ENCODE measurements at places on chromosomes 7 and 10. TPM values are rescaled to one million over a fixed set of nuclear protein-coding genes. Genes with fewer than 3 reads are reported as not detected.

DNA sequence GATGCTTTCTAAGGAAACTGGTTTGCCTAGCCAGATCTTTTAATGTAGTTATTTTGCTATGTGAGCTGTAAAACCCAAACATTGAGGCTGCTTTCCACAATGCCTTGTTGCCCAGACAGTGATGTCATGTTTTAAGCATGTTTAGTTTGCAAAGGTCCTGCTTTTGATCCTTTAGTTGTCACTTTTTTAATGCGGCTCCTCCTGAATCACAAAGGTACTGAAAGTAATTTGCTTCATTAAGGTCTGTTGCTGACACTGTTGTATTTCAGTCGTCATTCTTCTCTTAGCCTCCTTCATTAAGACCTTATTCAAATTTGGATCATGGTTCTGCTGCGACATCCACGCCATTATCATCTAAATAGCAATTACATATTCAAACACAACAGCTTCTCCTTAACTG is 10.6 kb downstream of the RPA3 start:
- peak; percentile 28 for DNase-seq

DNA sequence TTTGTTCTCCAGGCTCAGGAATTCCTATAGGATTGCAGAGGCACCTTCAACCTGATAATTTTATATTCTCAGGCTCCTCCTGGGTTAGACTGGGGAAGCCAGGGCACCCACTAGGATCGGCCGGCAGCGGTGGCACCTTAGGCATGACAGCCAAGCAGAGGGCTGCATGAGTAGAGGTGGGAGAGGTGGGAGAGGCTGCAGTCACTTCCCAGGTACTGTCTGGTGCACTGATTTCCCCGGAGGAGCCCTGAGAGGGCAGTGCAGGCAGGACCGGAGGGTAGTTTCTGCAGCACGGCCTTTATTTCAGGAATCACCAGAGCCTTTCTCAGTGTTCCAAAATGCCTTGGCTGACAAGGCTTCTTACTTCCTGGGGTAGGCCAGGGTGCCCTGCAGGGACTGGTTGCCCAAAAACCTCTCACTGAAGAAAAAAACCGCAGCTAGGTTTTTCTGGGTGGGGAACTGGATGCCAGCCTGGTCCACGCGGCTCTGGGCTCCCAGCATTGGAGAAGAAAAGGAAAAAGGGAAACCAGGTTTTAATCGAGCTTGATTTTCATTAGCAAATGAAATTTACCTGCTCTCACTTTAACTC is 3.6 kb upstream of the HOXA13 start:
- no peak for DNase-seq

- DNase-seq: no peak
Measured at GRCh38 chr7:44313621-44314031, 11.8 kb downstream of the CAMK2B start.

- DNase-seq: peak; percentile 2
Measured at GRCh38 chr10:116627386-116627933, 6.7 kb downstream of the PNLIPRP2 start.

DNA sequence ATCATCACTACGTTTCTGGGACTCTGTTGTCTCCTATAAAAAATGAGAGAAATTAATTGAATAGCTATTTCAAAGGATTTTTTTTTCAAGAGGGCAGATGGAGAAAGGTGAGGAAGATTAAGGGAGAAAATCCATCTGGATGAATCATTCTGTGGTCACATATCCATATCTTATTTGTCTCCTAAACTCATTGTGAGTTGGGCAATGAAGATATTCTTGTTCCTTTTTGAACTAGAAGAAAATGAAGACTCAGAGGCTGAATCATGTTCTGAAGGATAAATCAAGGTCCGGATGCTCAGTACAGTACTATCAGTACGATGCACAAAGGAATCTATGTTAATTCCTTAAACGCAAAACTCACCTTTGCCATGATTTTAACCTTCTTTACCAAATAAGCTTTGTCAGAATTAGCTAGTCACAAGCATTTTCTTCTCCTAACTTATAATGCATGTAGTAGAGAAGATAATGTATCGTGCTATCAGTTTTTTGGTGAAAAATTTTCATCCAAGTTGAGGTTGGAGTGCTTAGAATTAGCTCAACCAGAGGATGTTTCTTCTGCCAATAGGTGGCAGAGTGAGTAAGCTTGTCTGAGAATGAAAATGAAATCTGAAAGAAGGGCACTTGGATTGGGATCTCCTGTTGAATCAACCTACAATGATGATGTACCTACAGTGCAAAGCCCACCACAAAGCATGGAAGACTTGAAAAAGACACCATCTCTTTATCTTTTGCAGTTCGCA is 446.9 kb downstream of the KIF20B start:
- DNase-seq: peak; percentile 8

DNA sequence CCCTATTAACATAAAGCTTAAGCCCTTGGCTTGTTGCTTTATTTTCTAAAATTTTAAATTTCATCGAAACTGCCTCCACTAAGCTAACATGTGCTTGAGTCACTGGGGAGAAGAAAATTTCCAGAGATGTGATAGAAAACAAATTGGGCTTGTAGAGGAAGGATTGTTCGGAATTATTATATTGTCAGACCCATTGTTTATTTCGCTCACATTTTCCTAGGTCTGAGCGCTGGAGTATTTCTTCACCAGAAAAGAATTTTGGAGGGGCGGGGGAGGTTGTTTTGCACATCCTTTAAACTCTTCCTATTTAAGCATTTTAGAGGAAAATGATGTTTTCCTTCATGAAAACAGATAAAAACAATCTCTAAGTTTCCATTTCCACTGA is 29.1 kb downstream of the CELF2 start:
- no peak for DNase-seq

DNA sequence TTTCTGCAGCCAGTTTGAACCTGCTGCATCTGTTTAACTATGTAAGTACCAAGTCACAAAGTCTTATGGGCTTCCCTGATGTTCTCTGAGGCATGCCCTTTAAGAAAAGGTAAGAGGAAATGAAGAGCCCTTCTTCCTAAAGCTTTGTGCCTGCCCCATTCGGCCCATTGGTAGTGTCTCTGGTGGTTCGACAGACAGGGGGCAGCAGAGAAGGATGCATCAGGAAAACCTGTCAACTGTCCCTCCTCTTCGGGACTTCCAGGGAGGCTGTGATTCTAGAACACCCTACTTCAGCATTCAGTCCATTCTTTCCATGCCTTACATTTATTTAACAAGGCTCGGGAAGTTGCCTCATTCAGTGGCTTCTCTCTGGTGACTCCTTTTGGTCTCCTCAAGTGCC is 1.9 kb upstream of the SFRP4 start:
- DNase-seq: no peak

DNA sequence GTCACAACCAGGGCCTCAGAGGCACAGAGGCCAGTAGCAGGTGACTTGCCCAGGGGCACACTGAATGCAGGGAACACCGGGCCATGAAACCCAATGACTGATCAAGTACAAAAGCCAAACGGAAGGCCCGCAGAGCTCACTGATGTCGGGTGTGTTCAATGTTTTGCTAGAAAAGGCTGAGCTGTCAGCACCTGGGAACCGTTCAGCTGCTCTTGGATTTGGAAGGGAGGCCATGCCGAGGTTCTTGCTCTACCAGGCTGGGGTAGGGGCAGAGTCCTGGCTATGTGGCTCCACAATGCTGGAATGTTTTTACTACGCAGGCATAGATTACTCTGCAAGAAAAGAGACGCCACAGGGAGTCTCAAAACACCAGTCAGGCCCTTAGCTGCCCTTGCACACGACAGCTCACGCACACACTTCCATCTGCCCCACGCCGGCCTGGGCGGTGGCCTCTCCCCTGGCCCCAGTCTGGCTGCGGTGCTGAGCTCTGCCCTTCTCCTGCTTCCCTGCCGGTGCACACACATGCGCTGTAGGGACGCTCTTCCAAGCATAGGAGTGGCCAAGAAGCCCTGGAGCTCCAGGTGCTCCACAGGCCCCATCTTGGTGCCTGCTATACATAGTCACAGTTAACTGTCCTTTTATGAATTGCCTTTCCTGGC is 79.9 kb downstream of the ZRANB1 start:
- DNase-seq: no peak

- DNase-seq: no peak
Measured at GRCh38 chr10:2121929-2122328, 384.6 kb upstream of the ADARB2 start.

- peak; percentile 45 for DNase-seq
Measured at GRCh38 chr10:104802941-104803340, 161.9 kb downstream of the SORCS3 start.

- peak; percentile 44 for DNase-seq
Measured at GRCh38 chr7:123571684-123572083, 14.1 kb upstream of the NDUFA5 start.

GRCh38 chr10:113665806-113666354 is 2.0 kb upstream of the NRAP start:
- peak; percentile 54 for DNase-seq

GRCh38 chr10:92327445-92328433 is 36.8 kb downstream of the MARCHF5 start:
- no peak for DNase-seq

DNA sequence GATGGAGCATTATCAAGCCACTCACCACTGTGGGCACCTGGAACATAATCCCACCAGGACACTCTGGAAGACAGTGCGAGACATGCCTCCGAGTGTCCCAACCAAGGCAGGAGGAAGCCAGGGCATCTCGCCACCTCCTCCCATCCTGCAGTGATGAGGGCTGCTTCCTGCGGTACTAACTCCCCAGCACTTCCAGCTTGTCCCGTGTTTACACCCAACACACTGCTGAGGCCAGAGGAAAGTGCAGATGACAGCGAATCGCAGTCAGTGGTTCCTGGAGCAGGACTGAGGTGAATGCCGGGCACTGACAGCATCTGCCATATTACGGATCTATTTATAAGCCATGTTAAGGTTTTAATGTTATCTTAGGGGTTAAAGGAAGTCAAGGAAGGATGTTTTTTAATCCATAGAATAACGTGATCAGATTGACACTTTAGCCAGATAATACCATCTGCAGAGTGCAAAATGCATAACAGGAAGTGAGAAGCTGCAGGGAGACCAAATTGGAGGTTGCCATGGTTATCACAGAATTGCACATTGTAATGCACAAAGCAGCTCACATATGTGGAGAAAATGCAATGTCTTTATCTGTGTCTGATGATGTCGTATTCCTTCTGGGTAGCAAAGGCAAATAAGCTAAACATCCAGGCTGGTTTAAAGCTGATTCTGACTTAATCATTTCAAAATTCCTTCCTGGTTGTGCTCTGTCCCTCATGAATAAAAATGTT is 314.1 kb upstream of the C7orf33 start:
- DNase-seq: no peak

- no peak for DNase-seq
Measured at GRCh38 chr10:1074748-1075308, 18.6 kb downstream of the WDR37 start.

DNA sequence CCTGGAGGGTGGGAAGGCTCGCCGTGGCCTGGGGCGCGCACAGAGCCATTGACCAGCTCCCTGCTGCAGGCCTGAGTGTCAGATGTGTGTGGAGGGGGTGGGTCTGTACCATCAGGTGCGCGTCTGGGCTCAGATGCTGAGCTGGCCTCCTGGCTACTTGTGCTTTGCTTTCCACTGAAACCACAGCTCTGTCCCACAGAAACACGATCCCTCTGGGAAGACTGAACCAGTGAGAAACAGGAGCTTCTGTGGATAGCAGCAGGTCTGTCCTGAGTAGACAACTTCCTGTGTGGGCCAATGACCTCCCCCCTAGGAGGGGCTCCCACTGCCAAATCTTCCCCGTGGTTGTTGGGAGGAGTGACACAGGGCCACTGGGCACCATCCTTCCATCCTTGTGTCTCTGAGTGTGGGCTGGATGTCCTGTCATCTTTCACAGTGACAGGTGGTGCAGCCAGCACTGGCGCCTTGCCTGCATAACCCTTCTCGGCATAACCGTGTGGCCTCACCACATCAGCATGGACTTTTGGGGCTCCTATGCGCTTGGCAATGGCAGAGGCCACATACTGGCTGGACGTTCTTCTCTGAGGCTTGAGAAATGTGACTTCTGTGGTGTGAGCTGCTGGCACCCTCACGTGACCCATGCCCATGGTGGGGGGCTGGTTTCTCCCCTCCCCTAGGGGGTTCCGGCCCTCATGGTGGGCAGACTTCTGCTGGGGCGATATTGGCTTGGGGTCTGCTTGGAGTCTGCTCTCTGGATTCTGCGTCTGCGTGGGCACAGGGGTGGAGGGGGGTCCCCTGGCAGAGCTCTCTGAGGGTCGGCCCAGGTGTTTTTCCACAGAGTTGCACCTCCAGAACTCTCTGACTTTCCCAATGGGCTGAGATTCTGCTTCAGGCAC is 245.5 kb upstream of the GRB10 start:
- DNase-seq: peak; percentile 71

DNA sequence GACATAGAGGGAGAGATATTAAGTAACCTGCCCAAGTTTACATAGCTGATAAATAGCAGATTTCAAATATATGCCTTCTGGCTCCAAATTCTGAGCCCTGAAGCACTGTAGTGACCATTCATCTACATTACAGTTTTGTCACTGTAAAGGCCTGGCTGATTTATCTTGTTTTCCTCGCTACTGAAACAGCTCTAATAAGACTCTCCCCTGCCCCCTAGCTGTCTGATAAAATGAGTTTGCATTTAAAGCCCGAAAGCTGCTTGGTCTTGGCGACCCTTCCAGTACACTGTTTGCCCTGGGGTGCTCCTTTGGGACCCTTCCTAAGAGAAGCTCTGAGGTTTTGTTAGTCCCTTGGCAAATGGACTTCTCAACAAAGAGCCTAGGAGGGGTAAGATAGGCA is 59.7 kb upstream of the RAB11FIP2 start:
- peak; percentile 27 for DNase-seq

- no peak for DNase-seq
Measured at GRCh38 chr7:120404042-120404441, 131.1 kb downstream of the KCND2 start.

DNA sequence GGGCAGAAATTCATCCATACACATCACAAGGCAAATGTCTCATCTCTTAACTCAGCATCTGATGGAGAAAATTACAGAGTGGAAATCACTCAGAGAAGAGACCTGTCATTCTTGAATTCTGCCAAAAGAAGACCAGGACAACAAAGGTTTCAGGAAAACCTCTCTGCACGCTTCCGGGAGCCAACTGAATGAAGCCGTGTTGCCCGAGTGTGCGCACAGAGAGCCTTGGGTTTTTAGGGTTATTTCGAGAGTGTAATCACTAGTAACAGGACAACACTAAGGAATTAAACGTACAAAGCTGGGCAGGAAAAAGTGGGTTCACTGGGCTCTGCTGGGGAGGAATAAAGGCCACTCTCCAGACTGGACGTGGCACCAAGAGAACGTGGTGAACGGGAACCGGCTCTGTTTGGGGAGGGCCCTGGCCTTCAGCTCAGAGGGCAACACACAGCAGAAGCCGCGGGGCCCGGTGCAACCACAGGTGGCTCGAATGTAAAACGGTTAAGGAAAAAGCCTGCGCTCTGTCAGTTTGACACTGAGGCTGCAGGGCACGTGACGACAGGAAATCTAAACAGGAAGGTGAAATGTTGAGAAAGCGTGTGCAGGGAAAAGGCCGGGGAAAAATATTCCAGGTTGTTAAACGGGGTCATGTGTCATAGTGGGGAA is 331.5 kb downstream of the DNAJB6 start:
- DNase-seq: no peak

GRCh38 chr7:103009466-103010185 is 65.0 kb downstream of the FBXL13 start:
- DNase-seq: no peak

GRCh38 chr7:11605749-11606148 is 226.2 kb downstream of the THSD7A start:
- no peak for DNase-seq

Gene CYP26C1
- not detected for total RNA-seq

Gene LEP
- total RNA-seq: not detected

Gene OLAH
- total RNA-seq: 2.6 TPM

Gene BZW2
- total RNA-seq: 105 TPM

Gene AKR1B15
- total RNA-seq: 0.06 TPM

Gene GIMAP4
- not detected for total RNA-seq

Gene OR6B1
- total RNA-seq: not detected

Gene LBX1
- 1.7 TPM for total RNA-seq
